G401 (cell line): ENCODE measurements at places on chromosomes 2 and 18.

- no peak for DNase-seq
Observed at GRCh38 chr2:8602809-8603208, 79.0 kb upstream of the ID2 start.

DNA sequence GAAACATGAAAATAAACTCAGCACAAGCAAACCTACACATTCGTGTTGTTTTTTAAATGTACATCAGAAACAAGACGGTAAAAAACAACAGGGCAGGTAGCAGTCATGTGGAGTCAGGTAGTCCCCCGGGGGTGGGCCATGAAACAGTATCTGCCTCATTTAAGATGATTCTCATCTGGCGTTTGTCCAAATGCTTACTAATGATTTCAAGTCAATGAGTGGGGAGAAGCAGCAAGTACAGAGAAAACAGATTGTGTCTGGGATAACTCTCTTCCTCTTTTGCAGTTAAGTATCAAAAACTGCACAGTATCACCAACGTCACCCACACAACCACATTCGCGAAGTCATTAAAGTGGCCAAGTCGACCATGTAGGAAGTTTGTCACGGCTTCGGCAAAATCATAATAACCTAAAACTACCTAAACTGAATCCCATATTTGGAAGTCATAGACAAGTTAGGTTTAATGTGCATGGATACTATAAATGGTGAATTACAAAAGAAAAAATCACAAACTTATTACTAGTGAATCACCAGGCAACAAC lies 1.3 kb downstream of the LAPTM4A start:
- peak; percentile 23 for DNase-seq

- DNase-seq = no peak
Observed at GRCh38 chr2:135183822-135184221, 131.7 kb downstream of the RAB3GAP1 start.

DNA sequence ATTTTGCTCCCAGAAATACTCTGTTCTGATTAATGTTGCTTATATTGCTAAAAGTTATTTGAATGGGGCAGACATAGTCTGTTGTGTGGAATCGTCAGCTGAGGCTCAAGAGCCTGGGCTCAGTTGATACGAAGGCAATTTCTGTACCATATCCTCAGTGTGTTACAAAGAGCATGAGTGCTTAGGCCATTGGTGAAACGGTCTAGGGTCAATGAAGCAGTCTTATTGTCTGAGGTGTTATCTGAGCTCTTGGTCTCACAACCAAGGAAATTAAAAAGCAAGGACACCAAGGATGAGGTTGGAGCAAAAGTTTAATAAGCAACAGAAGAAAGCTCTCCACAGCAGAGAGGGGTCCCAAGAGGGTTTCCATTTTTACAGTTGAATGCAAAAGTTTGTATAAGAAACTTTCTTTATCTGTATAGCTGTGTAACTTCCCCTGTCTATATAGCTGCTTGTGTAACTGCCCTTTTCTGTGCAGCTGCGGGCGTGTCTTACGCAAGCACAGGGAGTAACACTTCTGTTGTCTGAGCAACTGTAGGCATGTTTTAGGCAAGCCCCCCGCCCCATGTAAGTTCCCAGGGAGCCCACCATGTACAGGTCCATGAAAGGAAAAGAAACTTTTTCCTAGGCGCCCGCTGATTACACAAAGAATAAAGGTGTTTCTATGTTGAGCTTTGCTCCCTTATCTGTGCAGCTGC lies 40.6 kb upstream of the DSC1 start:
- DNase-seq = no peak

GRCh38 chr18:43876286-43876685 lies 599.0 kb upstream of the SYT4 start:
- DNase-seq = no peak

GRCh38 chr2:109337221-109337620 lies 208.2 kb downstream of the SH3RF3 start:
- no peak for DNase-seq

DNA sequence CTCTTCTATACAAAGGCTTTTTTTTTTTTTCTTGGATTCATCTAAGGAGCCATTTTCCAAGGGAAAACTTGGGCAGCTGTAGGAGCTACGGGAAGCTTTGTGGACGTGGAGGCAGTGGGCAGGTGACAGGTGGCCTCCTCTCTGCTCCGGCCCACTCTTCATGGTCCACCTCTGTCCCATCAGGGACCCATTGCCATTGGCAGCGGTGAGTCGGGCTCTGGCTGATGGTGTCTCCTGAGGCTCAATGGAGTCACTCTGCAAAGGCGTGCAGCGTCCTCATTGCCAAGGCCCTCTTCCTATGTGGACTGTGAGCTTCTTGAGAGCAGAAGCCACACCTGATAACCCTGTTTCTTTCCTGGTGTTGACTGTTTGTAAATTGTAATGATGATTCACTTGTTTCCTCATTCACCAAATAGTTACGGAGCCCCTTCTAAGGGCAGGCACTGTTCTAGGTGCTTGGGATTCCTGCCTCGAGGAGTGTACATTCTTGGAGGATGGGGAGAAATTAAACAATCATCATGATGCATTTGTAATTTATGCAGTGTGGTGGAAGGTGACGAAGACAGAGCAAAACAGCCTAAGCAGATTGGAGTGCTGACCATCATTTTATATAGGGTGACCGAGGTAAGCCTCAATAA lies 240.3 kb upstream of the HS6ST1 start:
- no peak for DNase-seq

- peak; percentile 47 for DNase-seq
Observed at GRCh38 chr2:167388901-167389300, 500.6 kb downstream of the XIRP2 start.

DNA sequence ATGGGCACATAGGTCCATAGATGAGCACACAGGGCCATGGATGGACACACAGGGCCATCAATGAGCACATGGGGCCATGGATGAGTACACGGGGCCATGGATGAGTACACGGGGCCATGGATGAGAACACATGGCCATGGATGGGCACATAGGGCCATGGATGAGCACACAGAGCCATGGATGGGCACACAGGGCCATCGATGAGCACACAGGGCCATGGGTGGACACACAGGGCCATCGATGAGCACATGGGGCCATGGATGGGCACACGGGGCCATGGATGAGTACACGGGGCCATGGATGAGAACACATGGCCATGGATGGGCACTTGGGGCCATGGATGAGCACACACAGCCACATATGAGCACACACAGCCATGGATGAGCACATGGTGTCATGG lies 192.6 kb upstream of the HDAC4 start:
- no peak for DNase-seq

DNA sequence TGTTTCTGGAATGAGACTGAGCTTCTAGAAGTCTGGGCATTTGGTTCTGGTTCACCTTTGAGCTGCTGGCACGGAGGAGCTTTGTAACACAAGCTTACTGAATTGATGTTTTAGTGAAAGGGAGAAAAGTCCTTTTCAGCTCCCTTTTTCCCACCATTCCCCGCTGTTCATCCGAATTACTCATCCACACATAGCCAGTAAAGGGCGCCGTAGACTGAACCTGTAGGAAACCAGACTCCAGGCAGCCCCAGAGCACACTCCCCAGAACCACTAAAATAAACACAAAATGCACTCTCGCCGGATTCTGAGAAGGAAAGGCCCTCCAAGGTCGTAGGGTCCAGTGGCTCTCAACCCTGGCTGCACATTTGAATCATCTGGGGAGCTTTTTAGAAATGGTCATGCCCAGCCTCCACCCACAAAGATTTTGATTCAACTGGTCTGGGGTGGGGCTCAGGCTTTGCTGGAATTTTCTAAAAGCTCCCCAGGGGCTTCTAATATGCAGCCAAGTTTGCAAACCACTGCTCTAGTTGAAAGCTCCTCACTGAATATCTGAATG lies 29.6 kb downstream of the TCF7L1 start:
- DNase-seq = no peak

- DNase-seq = no peak
Observed at GRCh38 chr2:226185616-226186211, 613.9 kb downstream of the IRS1 start.

DNA sequence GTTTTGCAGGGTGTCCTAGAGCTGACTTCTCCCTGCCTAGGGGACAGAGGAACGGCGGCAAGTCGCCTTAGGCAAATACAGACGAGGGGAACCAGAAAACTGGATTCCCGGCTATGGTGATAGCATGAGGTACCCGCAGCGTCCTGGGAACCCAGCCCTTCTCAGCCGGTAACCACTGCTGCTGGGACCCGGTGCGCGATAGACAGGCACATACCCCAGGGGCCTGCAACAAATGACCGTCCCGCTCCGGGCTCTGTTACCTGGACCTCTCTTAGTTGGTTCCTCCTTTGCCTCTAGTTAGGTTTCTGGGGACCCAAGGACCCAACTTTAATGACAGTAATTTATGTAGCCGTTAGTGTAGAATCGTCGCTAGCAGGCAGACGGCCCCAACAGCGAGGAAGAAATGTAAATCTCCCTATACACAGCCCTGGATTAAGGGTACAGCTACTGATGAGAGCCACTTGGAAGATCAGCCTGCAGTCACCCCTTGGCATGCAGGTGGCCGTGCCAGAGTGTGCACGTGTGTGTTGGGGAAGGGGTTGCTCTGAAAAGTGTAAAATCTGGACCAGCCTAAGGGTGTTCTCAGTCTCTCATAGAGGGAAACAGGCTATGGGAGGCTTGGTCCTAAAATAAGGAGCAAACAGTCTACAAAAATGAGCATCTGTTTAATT lies 819 bp upstream of the SERPINE2 start:
- no peak for DNase-seq

- no peak for DNase-seq
Observed at GRCh38 chr2:100987974-100988373, 14.1 kb upstream of the RPL31 start.

- DNase-seq = no peak
Observed at GRCh38 chr2:224146356-224147160, 107.5 kb upstream of the SERPINE2 start.

- DNase-seq = no peak
Observed at GRCh38 chr2:144517866-144518747, 1.8 kb downstream of the ZEB2 start.
